ENCODE measurements at places on chromosomes 1 and 21.

- DNase-seq, result no peak
Measured at GRCh38 chr1:92079441-92079840, 704 bp upstream of the BTBD8 start.

DNA sequence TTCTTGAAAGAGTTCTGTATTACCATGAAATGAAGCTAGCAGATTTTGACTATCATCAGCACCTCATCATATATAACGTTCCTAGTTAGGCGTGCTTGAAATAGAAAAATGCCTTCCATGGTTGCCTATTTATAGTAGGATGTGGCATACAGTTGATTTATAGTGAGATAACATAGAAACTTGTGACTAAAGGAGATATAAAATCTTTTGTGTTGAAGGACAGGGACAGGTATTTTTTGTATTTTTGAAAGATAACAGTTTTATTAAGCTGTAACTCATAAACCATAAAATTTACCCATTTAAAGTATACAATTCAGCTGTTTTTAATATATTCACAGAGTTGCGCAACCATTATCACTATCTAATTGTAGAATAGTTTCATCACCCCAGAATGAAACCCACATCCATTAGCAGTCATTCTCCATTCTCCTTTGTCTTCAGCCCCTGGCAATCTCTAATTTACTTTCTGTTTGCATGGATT lies 19.3 kb downstream of the SPEN start:
- no peak for DNase-seq

DNA sequence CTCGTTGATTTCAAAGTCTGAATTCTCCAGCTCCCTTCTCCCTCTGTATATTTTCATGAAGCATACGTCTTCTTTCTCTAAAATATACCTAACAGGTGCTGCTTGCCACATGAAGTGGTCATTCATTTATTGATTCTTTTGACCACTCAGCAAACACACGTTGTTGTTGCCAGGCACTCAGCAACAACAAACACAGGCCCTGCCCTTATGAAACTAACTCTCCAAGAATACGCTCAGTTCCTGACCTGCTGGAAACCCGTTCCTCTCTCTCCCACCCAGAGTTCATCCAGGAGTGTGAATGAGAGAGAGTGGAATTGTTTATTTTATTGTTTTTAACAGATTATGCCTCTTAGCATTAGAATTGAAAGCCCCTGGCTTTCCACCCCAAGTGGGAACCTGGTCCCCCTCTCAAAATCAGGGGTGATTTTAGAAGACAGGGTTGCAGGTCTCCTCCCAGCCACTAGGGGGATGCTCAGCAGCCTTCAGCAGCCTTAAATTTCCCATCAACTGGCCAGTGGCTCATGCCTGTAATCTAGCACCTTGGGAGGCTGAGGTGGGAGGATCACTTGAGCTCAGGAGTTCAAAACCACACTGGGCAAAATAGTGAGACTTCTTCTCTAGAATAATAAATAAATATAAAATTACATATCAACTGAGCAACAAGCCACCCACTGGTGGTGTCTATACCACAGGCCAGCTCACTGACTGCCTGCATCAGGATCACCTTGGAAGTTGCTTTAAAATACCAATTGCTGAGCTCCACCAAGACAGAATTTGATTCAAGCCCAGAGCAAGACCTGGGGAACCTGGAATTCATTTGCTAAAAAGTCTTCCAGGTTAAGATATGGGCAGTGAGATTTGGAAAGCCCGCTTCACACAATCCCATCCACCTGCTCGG lies 181.0 kb upstream of the KLHDC7A start:
- no peak for DNase-seq

DNA sequence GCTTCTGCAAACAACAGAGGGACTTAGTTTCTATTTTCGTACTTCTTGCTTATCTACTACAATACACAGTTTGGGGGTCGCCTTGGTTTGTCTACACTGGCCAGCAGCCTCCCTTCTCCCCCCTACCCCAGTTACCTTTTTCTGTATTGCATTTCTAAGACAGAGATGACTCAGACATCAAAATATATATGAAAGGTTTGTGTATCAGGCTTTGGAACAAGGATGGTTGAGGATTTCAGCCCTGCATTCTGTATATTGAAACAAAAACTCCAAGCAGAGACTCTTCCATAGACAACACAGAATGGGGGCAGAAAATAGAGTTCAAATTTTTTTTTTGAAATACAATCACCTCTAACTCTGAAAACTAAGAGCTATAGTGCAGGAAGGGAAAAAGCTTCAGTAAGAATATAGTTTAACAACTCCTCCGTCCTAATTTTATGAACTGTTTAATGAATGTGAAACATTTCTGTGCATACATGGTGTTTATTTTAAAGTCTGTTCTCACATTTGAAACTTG lies 1.9 kb downstream of the SAMD13 start:
- no peak for DNase-seq

GRCh38 chr1:220378571-220379302 lies 106.5 kb upstream of the RAB3GAP2 start:
- DNase-seq, result no peak

- DNase-seq, result no peak
Measured at GRCh38 chr1:65431111-65431705, 10.7 kb downstream of the LEPR start.

- DNase-seq, result no peak
Measured at GRCh38 chr1:44603718-44604117, 70.6 kb downstream of the TMEM53 start.

DNA sequence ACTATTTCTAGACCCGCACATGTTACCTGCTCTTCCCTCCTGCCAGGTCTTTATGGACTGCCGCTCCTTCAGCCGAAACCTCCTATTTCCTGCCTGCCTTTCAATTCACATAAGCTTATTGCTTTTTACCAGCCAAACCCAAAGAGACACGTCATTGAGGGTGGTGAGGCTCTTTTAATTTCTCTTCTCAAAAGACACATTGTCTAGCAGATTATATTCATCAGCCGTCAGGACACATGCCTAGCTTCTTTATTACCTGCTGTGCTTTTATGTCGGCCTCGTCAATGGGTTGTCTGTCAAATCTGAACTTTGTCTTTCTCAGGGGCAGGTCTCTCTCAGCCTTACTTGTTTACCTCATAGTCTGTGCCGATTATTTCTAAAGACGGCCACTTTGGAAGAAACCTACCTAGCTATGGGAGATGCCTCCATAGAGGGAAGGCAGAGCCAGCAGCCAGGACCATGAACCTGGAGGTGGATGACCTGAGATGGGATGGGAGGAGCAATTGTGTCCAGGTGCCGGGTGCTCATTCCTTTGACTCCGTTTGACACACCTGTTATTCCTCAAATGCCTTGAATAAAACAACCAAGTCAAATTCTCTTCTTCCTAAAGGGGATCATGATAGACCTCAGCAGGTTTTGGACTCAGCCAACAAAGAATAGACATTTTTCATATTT lies 42.0 kb downstream of the ZBTB18 start:
- DNase-seq, result no peak

- DNase-seq, result no peak
Measured at GRCh38 chr1:99644279-99645004, 1.5 kb upstream of the PALMD start.

GRCh38 chr1:100882698-100883097 lies 11.9 kb downstream of the EXTL2 start:
- DNase-seq, result no peak

GRCh38 chr1:67446893-67447292 lies 16.7 kb upstream of the SERBP1 start:
- no peak for DNase-seq

DNA sequence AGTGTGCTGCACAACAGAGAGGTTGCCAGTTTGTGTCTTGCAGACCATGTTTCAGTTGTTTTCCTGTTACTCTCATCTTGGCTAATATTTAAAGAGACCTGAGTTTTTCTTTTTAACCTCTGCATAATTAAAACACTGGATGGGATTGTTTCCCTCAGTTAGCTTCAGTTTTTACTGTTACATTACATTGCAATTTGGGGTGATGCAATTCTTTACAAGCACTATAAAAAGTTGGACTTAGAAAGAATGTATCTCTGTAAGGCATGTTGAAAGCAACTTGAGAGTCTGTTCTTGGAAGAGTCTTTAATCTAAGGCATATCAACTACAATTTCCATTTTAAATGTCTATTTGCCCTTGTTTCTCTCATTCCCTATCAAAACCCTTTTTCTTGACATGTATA lies 99.1 kb downstream of the DNM3 start:
- DNase-seq, result no peak

DNA sequence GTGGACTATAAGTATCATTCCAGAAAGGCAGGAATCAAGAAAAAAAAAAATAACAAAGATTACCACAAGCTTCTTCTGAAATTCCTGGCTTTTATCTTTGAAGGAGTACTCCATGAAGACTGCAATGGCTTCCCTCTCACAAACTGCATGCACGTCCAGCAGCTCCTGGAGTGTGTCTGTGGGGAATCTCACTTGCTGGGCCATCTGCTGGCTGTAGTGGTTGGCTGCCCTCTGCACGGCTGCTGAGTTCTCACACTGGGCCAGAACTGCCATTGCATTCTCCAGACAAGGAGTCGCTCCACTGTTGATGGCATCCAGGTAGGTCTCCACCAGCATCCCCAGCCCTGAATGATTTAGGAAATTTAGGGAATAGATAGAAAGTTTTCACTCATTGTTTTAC lies 23.3 kb upstream of the GBP2 start:
- no peak for DNase-seq

- DNase-seq, result no peak
Measured at GRCh38 chr1:17686258-17686657, 68.9 kb upstream of the ACTL8 start.

DNA sequence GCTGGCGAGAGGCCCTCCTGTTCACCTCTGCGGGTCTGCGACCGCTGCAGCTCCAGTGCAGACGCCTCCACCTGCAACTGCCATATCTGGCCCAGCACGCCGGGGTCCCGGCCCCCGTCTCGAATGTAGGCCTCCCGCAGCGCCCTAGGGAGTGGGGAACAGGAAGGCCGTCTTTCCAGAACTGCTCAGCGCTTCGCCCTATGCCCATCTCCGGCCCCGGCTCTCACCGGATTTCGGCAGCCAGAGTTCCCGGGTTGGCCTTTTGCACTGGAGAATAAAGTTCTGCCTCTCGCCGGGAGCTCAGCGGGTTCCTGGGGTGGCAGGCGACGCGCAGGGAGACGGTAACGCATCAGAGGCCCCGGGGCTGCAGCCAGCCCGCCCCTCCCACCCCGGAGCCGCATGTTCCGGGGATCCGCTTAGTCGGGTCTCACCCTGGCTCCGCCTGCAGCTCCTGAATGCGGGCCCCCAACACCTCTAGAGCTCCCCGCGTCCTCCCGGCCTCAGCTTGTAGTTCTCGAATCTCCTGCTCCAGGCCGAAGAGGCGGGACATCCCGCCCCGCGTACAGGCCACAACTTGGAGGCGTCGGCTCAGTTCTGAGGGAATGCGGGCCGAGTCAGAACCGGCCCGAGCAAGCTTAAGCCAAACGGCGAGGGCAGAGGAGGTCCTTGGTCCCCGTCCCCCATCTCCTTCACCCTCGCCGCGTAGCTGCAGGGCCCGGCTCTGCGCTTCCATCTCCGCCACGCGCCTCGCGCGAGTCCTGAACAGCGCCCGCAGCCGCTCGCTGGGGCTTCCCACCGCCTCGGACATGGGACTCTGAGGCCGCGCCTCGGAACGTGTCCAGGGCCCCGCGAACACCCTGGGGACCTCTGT lies 1.1 kb downstream of the CCDC17 start:
- no peak for DNase-seq

DNA sequence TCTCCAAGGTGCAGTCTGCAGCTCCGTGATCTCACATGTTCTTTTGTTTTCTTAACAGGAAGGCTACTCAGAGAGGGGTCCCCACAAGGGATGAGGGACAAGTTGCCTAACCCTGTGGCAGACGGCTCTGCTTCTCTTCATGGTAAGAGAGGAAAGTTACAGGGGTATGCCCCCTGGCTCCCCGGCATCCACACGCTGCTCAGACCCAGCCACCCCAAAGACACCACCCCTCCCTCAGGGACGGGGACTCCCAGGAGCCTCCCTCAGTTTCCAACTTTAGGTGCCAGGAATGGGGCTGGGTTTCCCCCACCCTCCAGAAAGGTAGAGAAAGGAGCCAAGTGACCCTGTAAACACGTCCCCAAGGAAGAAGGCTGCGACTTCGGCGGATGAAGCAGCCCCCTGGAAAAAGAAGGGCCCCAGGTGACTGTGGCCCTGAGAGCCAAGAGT lies 19.7 kb downstream of the OPTC start:
- no peak for DNase-seq

- no peak for DNase-seq
Measured at GRCh38 chr21:21955204-21955603, 957.0 kb downstream of the NCAM2 start.

- no peak for DNase-seq
Measured at GRCh38 chr1:214389734-214390133, 108.8 kb downstream of the SMYD2 start.

DNA sequence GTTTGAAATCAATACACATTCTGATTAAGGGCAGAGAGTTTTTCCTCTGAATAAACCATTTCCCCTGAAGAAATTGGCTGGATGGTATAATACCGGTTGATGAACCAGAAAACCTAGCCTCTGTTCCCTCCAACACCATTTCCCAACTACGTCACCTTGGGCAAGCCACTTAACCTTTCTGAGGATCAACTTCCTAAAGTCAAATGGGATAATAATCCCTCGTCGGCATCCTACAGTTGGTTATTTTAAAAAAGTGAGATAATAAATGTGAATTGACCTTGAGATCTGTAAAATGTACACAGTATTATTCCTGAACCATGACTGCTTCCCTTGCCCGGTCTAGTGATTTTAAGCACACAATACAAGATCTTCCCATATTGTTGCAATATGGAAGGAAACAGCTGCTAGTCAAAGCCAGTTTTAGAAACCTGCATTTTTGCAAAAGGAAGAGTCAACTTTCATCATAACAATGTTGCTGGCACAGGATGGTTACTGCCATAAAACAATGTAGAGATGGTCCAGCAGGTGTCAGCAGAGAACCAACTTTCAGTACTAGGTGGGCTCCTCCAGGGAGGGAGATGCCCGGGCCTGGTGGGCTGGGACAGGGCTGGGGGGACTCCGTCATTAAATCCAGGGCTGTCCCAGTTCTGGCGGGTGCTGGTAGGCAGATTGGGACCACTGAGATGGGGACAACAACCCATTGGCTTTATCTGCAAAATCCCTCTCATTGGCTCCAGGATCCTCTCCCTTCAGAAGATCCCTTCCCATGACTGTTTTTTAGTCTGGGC lies 5.2 kb upstream of the HLX start:
- no peak for DNase-seq

DNA sequence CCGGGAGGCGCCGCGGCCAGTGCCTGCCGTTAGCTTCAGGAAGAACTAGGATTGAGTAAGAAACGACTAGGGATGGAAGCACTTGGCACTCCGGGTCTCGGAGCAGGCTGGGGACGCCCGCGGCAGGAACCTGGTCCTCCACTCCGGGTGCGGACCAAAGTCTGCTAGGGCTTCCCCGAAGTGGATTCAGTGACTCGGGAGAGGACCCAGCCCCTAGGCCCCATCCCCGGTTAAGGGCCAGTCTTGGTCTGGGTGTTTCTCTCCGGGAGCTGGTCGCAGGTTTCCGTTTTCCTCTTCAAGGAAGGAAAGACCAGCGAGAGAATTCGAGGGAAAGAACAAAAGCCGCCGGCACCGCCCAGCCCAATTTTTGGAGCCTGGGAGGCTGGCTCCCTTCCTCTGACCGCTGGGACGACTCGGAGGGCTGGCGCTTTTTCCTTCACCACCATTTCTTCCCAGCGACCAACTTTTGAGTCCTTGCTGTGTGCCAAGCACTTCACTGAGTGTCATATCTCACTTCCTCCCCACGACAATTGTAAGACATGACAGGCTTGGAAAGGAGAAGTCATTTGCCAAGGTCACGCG lies 16.8 kb upstream of the STMN1 start:
- DNase-seq, result no peak

Data from activated T-helper 1 cell treated with Interleukin-2 at 50 U/mL for 16 hours (primary cell).